ENCODE measurements at places on chromosomes 1 and 21.

GRCh38 chr1:8364528-8365442, 46.9 kb downstream of the SLC45A1 start:
- DNase-seq, result no peak

DNA sequence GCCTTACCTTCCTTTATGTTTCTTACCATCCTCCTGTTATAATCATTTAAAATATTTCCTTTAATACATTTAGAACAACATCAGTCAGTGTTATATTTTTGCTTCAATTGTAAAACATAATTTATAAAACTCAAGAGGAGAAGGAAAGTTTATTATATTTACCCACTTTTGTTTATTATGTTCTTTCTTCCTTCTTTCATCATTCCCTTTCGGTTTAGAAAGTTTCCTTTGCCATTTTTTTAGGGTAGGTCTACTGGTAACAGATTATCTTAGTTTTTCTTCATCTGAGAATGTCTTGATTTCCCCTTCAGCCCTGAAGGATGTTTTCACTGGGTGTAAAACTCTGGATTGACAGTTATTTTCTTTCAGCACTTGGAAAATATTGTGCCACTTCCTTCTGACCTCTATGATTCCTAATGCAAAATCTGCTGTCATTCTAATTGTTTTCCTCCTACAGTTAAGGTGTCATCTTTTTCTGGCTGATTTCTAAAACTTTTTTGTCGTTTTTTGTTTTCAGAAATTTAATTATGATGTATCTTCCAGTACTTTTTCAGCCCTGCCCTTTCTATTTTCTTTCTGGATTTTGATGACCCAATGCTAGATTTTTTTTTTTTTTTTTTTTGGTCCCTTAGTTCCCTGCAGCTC, 25.0 kb downstream of the PTPN22 start:
- no peak for DNase-seq

GRCh38 chr1:177413982-177414596, 243.3 kb downstream of the BRINP2 start:
- DNase-seq, result no peak

DNA sequence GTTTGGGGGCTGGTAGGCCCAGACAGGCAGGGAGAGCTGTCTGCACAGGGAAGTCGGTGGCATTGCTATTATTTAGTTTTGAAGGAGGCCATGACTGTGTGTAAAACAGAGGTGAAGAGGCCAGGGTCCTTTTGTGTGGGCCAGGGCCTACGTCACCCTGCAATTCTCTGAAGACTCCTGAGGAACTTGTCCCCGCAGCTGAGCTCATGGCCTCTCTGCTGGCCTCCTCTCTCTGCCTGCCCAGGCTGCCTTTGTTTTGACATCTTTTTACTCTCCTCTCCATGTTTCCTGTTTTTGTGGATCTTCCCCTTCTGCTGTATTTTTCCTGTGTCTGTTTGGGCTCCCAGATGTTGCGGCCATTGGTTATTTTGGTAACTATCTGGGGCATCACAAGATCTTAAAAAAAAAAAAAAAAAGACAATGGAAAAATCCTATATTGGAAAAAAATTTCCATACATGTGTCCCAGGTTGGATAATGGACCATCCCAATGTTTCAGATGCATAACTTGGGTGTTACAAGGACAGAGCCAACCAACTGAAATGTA, 280.7 kb downstream of the RPS6KC1 start:
- no peak for DNase-seq

GRCh38 chr1:40305451-40305850, 11.6 kb downstream of the COL9A2 start:
- no peak for DNase-seq

GRCh38 chr1:220316305-220316704, 44.1 kb upstream of the RAB3GAP2 start:
- no peak for DNase-seq

All from T-cell (primary cell).